Stimulated activated naive CD4-positive, alpha-beta T cell treated with Interleukin-2 at 50 U/mL for 16 hours (primary cell): ENCODE measurements at places on chromosomes 7 and 10.
A peak's percentile ranks its signal among the peaks of the same experiment; 100 is the strongest.

DNA sequence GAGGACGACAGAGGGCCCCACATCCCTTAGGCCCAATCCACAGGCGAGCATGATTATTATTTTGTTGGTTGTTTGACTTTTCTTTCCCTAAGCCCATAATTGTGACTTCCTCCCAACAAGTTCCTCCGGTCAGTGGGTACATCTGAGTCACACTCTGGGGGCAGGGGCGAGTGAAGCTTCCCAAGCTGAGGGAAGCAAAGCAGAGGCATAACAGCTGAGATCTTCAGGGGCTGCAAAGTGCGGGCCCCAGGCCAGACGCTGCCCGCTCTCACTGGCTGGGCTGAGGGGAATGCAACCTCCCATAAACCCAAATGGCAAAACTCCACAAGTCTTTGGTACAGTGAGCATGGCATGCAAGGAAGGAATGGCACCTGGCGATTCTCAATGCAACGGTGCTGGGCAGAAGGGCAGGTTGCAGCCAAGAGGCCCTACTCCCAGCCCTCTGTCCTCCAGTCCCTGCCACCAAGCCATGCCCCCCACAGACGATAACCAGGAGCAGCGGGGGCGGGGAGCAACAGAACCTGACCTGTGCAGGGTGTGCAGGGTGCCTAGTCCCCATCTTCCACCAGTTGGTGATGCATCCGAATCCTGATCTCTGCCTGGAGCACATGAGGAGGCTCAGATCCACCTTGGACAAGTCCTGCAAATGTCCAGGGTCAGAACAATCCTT is 25.3 kb downstream of the TNS3 start:
- no peak for DNase-seq

GRCh38 chr10:125521721-125522680 is 161.0 kb downstream of the TEX36 start:
- no peak for DNase-seq

GRCh38 chr7:111998326-111998725 is 207.9 kb downstream of the DOCK4 start:
- no peak for DNase-seq

GRCh38 chr7:112880818-112881418 is 90.7 kb upstream of the TMEM168 start:
- no peak for DNase-seq

- no peak for DNase-seq
These were observed 702.4 kb upstream of the FZD8 start for GRCh38 chr10:36344240-36345174.

- DNase-seq: peak; percentile 52
These were observed 91.2 kb downstream of the SPAG6 start for GRCh38 chr10:22436526-22436892.

GRCh38 chr7:105876964-105877601 is 684 bp upstream of the ATXN7L1 start:
- no peak for DNase-seq

- DNase-seq: no peak
These were observed 397.2 kb downstream of the SUGCT start for GRCh38 chr7:40531956-40532355.

DNA sequence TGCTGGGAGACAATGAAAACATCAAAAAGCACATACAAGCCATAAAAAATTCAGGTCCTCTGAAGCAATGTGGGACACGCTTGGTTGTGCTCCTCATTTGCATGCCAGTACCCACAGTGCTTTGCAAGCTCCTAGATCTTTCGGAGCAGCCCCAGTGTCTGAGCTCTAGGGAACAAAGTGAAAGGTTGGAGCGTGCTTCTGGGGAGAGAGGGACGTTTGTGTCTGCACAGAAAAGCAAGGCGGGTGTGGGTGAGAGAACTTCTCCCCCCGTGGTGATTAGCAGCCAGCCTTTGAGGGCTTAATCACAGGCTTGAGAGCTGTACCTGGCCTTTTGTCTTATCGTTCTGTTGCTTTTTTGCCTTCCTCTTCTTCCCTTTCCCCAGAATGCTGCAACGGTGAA is 76.7 kb upstream of the HABP2 start:
- no peak for DNase-seq

DNA sequence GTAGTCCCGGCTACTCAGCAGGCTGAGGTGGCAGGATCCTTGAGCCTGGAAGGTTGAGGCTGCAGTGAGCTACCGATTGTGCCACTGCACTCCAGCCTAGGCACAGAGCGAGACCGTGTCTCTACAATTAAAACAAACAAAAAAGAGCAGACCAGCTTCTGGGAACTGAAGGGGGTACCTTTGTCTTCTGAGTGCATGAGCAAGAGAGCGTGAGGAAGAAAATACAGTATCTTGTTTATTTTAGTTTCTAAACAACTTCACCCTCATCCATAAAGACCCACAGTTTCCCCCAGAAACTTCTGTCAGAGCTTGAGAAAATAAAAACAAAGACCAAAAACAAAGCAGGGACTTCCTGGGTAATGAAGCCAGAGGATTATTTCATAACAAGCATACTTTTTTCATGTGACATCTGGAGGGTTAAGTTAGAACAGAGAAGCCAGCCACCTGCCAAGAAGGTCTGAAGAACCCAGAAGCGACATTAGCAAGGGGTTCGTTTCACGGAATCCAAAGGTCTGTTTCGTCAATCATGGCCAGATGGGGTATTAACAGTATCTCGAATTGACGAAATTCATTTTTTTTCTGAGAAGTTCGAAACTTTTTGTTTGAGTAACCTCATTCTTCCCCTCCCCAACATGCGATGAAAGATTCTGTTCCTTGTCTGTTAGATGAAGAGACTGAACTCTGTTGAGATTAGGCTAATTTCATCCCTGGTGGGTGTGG is 10.2 kb upstream of the IL2RA start:
- DNase-seq: peak; percentile 35

DNA sequence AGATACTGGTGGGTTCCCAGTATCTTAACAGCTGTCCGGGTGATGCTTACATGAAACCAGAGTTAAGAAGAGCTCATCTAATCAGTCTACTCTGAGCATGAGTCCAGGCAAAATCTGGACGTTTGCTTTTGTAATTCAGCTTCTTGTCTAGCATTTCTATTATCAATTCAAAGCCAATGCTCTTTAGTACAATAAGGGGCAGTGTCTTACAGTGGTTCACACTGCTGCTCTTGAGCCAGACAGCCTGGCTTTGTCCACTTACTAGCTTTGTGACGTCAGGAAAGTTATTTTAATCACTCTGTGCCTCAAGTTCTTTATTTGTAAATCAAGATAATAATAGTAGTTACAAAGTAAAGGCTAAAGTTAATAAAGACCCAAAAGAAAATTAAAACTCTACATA is 227.3 kb upstream of the TCF7L2 start:
- DNase-seq: no peak

DNA sequence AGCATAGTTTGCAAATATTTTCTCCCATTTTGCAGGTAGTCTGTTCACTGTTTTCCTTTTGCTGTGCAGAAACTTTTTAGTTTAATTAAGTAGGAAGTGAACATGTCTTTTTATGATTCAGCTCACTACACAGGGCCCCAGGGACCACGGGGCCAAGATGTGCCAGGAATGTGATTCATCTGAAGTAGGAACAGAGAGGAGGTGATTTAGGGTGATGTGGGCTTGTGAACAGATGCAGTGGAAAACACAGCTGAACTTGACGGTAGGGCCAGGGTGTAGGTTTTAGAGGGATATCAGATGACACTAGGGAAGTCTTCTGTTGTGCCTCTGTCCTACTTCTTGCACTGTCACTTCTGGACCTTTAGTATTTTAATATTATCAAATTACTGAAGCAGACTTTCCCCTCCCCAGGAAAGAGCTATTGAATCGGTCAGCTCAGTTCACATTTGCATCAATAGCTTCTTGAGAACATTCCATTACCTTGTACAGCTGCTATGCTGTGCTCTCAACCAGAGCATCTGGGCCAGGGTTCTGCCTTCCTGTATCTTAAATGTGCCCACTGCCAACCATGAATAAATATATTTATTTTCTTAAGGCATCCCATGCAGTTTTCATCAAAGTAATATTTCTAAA is 96.9 kb downstream of the OSBPL3 start:
- DNase-seq: peak; percentile 31

DNA sequence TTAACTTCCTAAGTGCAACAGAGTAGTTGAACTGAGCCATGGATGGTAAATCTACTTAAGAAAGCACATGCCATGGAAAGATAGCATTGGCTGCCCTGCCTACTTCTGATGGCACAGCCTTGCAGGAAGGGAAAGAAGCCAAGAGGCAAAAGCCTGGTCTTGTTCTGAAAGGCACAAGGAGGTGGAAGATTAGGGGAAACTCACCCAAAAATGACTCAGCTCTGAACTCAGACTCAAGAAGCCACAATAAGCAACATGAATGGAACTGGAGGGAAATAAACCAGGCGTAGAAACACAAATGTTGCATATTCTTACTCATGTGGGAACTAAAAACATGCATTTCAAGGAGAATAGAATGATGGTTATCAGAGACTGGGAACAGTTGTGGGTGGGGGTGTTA is 20.8 kb upstream of the ALOX5 start:
- no peak for DNase-seq

DNA sequence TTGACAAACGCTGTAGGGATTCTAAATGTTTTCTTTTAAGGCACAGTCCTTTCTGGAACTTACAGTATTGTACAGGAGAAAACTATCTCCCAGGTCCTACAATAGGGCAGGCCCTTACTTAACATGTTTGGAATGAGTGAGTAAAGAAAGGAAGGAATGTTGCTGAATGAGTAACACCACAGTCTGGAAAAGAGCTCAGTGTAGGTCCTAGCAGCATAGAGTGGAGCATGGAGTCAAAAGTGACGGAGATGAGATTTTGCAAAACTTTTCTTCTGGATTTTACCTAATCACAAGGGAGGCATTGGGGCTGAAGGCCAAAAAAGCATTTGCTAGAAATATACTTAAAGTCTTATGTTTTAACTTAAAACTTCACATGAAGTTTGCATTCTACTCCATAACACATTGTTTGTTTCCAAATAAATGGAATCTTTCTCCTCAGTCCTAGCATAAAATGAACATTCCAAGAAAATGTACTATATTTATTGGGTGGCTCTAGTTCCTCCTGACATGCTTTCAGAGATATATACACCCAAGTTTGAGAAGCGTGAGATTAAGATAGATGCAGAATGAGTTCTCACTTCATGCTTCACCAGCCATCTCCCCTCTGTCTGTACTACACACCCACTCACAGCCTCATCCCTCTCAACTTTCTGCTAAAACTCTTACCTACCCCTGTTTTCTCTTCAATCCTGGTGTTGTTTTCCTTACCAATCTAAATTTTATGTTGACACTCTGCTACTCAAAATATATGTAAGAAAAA is 20.2 kb upstream of the ADD3 start:
- DNase-seq: no peak

DNA sequence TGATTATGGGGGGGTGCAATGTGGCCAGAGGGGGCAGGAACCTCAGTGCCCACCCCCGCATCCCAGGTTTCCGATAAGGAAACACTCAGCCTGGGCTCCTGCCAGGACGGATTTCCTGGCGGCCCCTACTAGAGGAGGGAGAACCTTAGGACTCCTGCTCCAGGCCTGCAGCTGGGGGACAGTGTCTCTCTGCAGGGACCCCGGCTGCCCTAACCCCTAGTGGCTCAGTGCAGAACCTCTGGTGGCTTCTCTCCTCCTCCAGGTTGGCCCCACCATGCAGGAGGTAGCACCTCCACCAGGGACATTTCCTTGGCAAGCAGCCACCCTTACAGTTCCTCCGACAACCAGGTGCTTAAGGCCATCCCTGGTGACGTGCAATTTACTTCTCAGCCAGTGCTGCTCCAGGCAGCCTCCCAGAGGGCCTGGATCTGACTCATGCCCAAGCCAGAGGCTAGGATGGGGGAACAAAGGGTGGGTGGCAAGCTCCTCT is 31.9 kb downstream of the SH2B2 start:
- DNase-seq: no peak
